Fibroblast of skin of left quadriceps (primary cell): ENCODE measurements at places on chromosomes 12 and 14.

GRCh38 chr12:32273712-32274111, 125.6 kb upstream of the FGD4 start:
- DNase-seq, result no peak

DNA sequence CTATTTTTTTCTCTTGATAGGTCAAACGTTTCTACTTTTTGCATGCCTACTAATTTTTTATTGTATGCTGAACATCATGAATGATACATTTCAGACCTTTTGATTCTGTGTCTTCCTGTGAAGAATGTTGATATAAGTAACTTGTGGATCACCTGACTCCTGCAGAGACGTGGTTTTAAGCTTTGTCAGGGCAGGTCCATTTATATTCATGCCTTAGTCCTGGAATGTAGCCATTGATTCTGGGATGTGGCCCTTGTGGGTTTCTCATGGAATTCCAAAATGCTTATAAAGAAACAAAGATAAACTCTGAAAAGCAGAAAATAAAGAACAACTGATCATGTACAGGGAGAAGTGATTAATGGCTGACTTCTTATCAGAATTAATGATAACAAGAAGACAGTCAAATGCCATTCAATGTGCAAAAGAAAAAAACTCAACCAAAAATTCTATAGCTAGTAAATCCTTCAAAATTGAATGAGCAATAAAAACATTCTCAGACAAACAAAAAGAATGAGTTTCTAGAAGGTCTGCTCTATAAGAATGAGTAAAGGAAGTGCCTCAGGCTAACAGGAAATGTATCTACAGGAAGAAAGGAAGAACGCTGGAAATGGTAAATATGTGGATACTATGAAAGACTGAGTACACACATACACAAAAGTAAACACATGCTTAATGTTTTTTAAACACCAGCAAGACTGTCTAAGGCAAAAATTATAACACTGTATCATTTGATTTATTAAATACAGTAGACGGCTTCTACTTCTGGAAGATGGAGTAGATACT, 284.8 kb upstream of the DIO3 start:
- no peak for DNase-seq

DNA sequence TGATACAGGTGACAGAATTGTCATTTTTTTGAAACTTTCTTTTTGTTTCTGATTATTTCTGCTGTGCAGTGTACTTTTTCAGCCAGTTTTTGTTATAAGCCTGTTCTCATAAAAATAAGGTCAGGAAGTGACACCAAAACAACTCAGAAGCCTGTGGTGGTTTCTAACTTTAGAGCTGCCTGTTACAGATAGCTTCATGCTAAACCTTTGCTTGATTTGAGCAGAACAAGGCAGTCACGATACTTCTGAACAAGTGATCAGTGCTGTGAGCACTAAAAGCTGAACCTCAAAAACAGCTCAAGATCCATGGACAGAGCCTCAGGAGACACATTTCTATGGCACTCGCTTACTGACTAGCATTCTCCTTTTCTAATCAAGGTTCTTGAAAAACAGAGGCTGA, 82.0 kb downstream of the PRKCH start:
- DNase-seq, result no peak

DNA sequence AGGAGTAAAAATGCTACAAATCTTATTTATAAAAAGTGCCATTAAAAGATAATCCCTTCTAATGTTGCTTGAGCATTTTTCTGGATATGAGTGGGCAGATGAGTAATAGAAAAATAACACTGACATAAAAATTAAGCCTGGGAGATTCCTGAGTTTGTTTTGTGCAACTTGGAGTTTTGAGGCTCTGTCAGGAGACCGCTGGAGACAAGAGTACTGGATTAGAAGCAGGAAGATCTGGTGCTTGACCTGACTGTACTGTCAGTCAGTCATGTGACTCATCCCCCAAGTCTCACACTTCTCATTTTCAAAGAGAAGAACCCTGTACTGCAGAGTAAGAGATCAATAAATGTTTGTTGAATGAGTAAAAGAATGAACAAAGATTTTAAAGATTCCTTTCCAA, 29.4 kb downstream of the ANO4 start:
- DNase-seq, result no peak

DNA sequence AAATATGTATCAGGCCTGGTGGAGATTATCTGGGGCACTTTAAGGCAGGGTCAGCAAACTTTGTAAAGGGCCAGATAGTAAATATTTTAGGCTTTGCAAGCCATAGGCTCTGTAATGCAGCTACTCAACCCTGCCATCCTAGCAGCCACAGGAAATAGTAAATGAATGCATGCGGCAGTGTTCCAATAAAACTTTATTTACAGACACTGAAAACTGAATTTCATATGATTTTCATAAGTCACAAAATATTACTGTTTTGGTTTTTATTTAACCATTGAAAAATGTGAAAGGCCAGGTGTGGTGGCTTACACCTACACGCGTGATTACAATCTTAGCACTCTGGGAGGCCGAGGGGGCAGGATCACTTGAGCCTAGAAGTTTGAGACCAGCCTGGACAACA, 3.2 kb upstream of the CAMKK2 start:
- DNase-seq, result no peak

DNA sequence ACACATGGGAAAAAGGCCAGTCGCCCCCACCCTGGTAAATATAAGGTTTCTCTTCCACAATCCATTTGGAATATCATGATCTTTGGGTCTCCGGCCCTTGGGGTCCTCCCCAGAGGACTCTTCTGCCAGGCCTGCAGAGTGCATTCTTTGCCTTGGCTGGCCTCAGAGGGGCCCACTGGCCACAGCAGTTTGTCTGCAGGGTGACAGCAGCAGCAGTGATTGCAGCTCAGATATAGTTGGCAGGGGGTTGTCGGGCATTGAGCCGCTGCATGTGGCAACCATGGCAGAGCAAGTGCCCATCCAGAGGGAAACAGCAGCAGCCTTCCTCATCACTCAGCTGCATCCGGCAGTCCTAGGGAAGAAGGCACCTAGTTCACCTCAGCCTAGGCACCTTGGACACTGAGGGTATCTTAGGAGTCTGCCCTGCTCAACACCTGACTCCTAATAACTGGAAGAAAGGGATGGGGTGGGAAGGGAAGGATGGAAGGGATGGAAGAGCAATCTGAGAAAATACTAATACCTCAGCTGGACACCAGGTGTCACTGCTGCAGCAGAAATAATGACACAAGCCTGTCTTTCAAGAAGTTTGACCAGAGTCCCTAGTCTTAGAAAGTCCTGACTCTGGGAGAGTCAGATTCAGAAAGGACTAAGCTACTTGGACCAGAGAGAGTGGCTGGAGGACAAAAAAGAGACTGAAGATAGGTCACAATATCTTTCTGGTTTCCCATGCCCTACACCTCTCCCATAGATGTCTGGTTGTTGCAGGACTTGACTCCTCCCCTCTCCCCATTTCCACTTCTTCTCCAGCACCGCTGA, 8.9 kb downstream of the AJUBA start:
- peak; percentile 40 for DNase-seq

DNA sequence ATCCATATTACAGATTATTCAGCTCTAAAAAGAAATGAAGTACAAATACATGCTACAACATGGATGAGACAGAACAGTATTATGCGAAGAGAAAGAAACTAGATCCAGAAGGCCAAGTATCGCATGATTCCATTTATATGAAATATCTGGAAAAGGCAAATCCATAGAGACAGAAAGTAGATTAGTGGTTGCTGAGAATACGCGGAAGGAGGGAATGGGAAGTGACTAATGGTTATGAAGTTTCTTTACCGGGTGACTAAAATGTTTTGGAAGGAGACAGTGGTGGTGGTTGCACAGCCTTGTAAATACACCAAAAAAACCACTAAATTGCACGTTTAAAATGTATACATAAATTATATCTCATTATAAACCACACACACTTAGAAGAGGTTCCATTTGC, 12.5 kb downstream of the PRDM4 start:
- DNase-seq, result peak; percentile 70

GRCh38 chr14:80678436-80678835, 263.1 kb downstream of the CEP128 start:
- no peak for DNase-seq

GRCh38 chr12:129446696-129447095, 457.1 kb downstream of the TMEM132D start:
- DNase-seq, result no peak

DNA sequence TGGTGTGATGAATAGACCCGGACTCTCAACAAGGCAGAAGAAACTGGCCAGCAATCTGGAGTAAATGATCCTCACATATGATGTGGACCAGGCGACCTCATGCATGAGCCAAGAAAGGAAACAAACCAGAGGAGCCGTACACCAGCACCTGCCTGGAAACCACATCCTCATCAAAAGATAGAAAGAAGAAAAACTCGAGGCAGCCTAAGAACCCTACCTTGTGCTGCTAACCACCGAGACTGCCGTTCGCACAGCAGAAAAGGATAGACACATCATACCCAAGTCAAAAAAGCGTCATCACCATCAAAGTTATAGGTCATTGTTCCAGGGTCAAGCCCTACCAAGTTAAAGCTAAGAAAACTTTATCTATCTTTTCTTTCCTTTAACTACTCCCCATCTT, 66.7 kb downstream of the RESF1 start:
- DNase-seq, result no peak

- no peak for DNase-seq
Measured at GRCh38 chr14:105088812-105089745, 23.8 kb upstream of the GPR132 start.

- no peak for DNase-seq
Measured at GRCh38 chr14:96847451-96847850, 50.3 kb downstream of the VRK1 start.

GRCh38 chr12:66929121-66929520, 250.2 kb upstream of the GRIP1 start:
- DNase-seq, result no peak

- peak; percentile 62 for DNase-seq
Measured at GRCh38 chr14:90382491-90383125, 14.2 kb upstream of the CALM1 start.

DNA sequence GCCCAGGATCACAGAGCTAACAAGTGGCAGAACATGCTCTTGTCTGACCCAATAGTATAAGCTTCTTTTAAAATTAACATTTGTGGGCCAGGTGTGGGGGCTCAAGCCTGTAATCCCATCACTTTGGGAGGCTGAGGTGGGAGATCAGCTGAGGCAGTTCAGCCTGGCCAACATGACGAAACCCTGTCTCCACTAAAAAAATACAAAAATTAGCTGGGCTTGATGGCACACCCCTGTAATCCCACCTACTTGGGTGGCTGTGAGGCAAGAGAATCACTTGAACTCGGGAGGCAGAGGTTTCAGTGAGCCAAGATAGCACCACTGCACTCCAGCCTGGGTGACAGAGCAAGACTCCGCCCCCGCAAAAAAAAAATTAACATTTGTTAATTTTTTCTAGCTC, 33.0 kb upstream of the IL22 start:
- no peak for DNase-seq

DNA sequence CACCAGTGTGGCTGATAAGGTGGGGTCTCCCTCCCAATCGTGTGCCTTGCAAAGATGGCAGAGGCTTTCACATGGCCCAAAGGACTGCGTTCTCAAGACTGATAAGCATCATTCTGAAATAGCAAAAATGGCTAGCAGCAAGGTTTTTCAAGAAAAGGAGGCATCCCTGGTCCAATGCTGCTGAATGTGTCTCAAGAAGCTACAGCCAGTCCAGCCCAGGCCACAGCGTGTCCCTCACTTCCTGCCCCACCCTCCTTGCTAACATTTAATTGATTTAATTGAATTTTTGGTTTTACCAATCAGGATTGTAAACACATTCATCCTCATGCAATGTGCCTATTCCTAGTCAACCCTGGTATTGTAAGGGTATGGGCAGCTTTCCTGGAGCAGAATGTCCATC, 55.9 kb downstream of the C14orf132 start:
- DNase-seq, result no peak

GRCh38 chr12:5997260-5997659, 52.2 kb upstream of the ANO2 start:
- no peak for DNase-seq

- no peak for DNase-seq
Measured at GRCh38 chr14:104899781-104900180, 24.9 kb upstream of the PLD4 start.

- DNase-seq, result no peak
Measured at GRCh38 chr14:32027255-32027939, 49.7 kb upstream of the ARHGAP5 start.

GRCh38 chr12:105803292-105803691, 335.5 kb downstream of the NUAK1 start:
- no peak for DNase-seq

DNA sequence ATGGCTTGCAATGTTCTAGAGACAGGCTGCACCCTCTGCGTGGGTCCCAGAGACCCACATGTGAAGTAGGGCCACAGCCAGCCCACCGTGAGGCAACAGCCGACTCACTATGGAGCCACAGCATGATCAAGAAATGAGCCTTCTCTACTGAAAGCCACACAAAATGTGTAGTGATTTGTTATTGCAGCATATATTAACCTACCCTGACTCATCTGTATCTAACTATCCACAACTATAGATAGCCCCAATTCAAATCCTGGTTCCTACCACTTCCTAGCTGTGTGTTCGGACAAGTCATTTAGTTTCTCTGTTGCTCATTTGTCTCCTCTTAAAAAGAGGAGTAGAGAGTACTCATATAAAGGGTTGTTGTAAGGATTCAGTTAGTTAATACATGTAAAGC, 1152.3 kb downstream of the BCL11B start:
- no peak for DNase-seq

DNA sequence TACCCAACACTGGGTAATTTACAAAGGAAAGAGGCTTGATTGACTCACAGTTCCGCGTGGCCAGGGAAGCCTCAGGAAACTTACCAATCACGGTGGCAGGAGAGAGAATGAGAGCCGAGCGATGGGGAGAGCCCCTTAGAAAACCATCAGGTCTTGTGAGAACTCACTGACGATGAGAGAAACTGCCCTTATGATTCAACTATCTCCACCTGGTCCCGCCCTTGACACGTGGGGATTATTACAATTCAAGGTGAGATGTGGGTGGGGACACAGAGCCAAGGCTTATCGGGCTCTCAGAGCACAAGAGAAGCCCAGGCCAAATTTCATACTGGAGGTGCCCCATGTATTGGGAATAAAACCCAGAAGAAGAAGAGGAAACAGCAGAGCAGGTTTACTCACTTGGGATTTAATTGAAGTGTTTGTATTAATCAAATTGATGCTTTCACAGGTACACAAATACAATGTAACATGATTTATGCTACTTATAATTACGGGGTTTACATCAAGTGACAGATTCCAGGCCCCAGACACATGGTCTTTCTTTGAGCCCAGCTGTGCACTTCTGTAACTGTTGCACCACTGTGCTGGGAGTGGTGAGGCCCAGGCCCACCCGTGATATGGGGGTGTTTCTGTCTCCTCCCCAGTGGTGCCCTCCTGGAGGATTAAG, 8.2 kb upstream of the CCDC85C start:
- no peak for DNase-seq

DNA sequence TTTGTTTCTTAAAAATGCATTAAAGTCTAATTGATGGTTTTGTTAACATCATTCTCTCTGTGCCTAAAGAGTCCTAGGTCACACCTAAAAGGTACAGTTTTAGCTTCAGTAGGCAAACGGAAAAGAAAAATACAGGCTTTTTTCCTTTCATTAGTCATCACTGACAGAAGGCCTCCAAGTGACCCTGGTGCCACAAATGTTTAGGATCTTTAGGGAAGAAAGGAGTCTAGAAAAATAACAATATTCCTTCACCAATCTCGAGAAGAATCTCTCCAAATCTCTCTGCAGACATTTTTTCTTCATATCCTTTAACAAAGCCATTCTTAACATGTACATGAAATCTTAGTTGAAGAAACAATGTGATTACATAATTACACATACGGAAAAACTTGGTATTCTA, 2.0 kb downstream of the DENND5B start:
- DNase-seq, result no peak
